ENCODE measurements at places on chromosomes 4 and X.

- no peak for DNase-seq
These were observed 480.5 kb upstream of the FSTL5 start for GRCh38 chr4:162644346-162644745.

- DNase-seq, result no peak
These were observed 32.6 kb upstream of the PHF8 start for GRCh38 chrX:54076903-54077302.

- DNase-seq, result no peak
These were observed 4.1 kb upstream of the UGT2B7 start for GRCh38 chr4:69092190-69092589.

DNA sequence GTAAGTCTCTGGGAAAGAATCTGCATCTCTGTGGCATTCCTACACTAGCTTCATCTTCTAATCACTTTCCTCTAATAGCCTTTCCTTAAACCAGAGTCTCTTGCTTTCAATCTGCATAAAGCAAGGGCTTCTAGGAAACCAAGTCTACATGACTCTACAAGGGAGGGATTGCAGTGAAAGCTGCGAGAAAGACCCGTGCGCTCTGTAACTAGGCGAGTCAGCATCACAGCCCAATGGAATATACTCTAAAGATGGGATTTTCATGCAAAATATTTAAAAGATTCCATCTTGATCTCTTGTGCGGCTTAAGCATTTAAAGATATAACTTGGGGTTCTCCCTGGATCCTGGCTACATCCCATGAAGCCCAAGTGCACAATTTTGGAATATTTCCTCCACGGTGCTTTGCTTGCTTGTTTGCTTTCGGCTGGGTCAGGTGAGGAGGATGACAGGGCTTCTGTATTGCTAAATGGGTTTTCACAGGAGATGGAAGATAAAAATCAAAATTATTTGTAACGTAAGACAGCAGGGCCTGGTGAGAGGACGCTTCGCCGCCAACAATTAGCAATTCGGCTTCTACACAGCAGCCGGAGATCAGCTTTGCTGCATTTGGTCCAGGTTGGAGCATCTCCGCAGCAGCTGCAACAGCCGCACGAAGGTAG, 687 bp upstream of the GRIA2 start:
- no peak for DNase-seq

- peak; percentile 28 for DNase-seq
These were observed 319.6 kb downstream of the PTTG2 start for GRCh38 chr4:38279650-38280322.

DNA sequence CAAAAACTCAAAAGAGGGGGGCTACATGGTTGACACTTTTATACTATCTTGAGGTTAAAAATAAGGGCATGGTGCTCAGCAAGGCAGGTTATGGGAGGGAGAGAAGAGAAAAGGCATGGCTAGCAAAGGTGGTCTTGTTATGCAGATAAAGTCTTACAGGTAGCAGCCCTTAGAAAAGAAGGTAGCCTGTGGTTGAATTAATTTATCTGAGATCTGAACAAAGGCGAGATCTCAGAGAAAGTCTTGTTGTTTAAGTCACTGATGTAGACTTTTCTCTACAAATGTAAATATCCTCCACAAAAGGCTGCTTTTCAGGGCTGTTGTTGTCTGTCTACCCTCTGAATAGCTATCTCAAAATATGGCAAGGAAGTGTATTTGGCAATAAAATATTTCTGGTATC, 1250.4 kb downstream of the PCDH18 start:
- DNase-seq, result no peak

GRCh38 chr4:180589575-180589974, 1653.6 kb upstream of the TENM3 start:
- DNase-seq, result no peak

DNA sequence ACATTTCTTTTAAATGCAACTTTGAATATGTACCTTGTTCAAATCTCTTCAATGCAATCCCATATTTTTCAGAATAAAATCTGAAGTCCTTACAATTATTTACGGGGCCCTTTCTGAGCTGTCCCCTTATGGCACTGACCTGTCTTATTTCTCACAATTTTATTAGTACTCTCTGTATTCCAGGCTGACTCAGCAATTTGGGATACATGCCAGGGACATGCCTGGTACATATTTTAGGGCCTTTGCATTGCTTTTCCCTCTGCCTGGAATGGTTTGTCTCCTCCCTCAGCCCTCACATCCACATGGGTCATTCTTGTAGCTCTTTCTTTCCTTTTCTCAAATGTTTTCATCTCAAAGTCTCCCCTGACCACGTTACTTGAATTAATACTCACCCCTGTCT, 172.2 kb upstream of the TECRL start:
- no peak for DNase-seq

DNA sequence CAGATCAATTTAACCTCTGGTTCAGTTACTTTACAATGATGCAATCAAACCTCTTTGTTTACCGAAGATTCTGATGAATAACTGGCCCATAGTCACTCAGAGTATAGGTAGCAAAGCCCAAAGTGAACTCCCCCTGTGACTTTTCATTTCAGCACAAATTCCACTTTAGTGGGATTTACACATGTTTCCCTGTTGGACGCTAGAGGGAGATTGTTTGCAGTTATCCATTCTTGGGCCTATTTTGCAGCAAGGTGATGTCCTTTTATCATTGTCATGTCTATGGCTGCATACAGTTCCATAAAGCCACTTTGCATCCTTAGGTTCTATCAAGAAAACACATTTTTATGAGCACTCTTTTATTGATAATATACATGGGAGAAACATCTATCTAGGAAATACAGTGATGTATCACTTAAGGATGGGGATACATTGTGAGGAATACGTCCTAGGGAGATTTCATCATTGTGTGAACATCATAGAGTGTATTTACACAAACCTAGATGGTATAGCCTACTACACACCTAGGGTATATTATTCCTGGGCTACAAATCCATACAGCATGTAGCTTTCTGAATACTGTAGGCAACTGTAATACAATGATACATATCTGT, 14.5 kb upstream of the DKK2 start:
- DNase-seq, result no peak

- DNase-seq, result peak; percentile 46
These were observed 494 bp downstream of the SPOCK3 start for GRCh38 chr4:167233685-167234315.

GRCh38 chrX:7086384-7086783, 61.1 kb upstream of the STS start:
- no peak for DNase-seq

DNA sequence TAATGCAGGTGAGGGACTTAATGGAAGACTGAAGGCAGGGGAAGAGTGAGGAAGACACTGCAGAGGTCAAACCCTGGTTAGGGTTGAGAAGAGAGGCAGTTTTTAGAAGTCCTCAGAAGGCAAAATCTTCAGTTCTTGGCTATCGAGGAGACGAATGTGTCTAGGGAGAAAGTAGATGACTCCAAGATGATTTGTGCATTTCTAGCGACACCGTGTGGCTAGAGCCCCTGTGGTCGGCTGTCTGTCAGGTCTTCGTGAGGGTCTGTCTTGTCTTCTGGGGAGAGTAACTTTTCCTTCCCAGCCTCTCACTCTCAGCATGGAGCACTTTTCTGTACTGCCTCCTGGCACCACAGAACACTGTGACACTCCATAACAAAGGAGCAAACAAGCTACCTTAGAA, 458.1 kb downstream of the STIM2 start:
- DNase-seq, result peak; percentile 57

DNA sequence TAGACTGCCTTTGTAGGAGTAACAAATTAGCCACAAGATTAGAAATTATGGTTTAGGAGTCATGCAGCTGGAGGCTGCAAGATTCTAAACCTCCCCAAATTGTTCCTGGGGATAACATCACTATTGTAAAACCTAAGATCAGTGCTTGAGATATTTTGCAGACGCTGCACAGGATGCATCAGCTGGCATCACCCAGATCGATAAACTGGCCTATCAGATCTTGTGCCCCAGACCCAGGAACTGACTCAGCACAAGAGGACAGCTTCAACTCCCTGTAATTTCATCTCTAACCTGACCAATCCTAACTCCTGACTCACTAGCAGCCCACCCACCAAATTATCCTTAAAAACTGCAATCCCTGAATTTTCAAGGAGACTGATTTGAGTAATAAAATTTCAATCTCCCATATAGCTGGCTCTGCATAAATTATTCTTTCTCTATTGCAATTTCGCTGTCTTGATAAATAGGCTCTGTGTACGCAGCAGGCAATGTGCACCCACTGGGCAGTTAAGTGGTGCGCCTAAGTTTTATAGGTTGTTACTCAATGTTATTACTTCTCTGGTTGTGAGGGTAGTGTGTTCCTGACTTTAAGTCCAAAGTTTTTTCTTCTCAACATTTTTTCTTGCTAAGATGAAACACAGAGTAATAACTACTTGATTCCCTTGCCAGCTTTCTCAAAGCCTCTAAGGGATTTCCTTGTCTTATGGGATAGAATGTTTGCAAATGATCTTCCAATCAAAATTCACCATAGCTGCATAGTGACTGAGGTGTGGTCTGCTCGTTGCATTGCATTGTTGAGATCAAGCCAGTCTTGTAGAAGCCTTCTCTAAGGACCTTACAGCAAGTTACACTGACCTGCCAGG, 312.3 kb upstream of the DKK2 start:
- no peak for DNase-seq

DNA sequence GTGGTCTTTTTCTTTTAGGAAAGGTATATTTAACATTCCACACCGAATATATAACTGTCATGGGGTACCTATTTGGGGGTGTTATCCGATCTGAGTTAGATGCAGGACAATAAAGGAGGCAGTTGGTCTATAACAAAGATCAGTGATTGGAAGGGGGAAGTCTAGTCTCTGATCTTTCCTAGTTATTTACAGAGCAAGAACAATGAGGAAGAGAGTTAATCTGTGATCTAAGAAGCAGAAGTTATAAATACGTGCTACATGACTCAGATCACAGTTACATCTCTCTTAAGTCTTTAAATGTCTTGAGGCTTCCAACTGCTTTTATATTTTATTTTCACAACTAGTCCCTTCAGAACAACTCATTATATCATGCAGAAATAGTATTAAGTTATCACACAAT, 33.2 kb upstream of the ARMCX4 start:
- DNase-seq, result no peak

DNA sequence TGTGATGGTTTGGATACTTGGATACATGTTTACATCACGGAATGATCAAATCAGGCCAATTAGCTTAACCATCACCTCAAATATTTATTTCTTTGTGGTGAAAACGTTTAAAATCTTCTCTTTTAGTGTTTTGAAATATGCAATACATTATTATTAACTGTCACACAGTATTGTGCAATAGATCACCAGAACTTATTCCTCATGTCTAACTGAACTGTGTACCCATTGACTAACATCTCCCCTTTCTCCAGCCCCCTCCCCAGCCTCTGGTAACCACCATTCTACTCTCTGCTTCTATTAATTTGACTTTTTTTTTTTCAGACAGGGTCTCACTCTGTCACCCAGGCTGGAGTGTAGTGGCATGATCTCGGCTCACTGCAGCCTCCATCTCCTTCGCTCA, 471.9 kb downstream of the BCOR start:
- DNase-seq, result no peak

GRCh38 chr4:158015241-158015640, 157.6 kb downstream of the GASK1B start:
- DNase-seq, result peak; percentile 25

DNA sequence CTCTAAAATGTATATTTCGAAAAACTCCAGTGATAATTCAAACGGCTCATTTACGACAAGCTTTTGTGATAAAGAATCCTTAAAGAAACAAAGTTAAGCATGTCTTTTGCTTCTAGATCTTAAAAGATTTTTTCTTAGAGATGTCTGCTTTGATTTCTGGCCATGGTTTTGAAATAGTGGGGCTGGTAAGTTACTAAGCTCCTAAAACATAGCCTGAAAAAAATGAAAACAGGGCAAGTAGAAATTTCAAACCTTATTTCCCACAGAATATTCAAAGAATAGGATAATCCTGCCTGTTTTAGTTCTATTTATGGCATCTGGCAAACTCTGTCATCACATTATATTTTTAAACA, 318.3 kb downstream of the ARHGAP24 start:
- DNase-seq, result no peak

DNA sequence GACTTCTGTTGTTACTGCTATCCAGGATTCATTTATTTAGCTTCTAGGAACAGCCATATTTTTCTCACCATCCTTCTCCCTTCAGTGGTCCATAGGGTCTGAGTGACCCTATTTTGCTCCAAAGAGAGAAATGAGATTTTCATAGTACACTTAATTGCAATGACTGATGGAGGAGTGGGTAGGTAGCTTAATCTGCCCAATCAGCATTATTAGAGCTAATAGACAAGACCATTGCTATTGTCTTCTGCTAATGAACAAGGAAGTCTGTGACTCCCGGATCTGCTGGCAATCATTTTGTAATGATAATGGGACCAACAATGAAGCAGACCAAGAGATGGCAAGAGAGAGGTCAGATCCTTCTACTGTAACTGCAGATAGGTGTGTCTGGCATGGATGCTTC, 271.4 kb upstream of the SLC7A11 start:
- DNase-seq, result no peak

DNA sequence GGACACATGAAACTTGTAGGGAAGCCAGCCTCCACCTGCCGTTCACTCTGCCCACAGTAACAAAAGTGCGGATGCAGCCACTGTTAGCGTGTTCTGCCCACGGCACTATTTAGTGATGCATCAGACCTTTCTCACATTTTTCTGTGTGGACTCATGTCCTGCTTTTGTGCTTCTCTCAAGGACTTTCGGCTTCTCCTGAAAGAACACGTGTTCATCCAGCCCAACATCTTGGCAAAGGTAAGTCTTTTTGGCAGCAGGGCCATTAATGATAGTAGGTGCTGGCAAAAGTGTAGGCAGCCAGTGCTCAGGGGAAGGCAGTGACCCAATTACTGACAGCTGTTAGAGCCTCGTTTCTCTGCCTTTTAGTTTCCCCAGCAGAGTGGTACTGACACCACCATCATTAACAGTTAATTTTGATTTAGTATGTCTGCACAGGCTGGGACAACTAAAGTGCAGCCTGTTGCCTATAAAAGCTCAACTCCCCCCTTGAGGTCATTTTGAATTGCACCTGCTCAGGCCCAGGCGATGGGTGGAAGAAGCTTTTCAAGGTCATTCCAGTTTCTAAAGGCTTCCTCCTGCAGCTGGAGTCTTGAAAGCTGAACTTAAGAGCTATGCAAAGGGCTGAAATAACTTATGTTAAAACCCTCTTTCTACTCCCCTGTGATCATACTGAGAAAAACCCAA, 54.5 kb upstream of the HPSE start:
- DNase-seq, result peak; percentile 6

GRCh38 chr4:113773014-113773413, 11.5 kb upstream of the CAMK2D start:
- no peak for DNase-seq

GRCh38 chr4:153075836-153076518, 128.3 kb upstream of the TRIM2 start:
- DNase-seq, result no peak

DNA sequence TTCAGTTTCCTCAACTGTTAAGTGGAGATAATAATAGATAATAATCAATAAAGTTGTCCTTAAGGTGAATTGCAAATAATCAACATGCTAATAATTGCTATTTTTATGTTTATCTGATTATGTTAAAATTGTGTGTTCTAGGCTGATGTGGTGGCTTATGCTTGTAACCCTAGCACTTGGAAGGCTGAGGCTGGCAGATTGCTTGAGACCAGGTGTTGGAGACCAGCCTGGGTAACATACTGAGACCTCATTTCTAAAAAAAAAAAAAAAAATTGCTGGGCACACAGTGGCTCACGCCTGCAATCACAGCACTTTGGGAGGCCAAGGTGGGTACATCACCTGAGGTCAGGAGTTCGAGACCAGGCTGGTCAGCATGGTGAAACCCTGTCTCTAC, 175.2 kb downstream of the GC start:
- no peak for DNase-seq
